Stimulated activated CD4-positive, alpha-beta T cell treated with anti-CD3 and anti-CD28 coated beads, Interleukin-1b, Interleukin-23, amount 100 ng/mL, for 4 hours (primary cell): ENCODE measurements at places on chromosomes 2 and 18.

DNA sequence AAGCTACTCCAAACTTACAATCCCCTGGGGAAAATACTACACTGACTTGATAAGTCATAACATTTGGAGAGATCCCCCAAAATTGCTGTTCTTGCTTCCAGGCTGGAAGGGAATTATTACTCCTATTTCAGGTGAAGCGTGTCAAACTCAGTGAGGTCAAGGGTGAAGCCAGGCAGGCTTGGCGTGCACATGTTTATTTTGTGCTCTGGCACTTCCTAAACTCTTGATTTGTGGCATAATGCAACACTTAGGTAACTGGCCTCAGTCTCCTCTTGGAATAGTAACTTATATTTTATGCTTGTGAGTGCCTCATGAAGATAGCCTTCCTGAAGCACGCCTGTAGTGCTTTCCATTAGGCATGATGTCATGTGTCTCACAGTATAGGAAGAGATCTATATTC, 751.2 kb downstream of the CNTNAP5 start:
- DNase-seq: no peak

DNA sequence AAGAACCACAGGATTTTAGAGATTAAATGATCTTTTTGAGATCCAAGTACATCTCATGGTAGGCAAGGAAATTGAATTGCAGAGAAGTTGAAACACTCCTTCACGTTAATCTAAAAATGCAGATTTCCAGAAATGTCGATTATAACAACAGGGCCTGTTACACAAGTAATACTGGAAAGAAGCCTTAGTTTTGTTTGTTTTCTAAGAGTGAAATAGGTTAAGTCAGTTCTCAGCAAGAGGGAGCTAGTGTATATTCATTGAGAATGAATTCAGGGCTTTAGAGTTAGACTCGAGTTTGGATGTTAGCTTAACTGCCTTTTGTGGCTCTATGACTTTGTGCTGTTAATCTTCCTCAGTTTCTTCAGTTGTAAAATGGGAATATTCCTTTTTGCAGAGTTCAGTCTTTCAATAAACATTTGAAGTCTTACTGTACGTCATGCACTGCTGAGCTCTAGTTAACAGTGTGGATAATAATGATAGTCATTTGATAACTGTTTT, 926 bp downstream of the NDUFV2 start:
- no peak for DNase-seq

GRCh38 chr2:10826026-10826425, 13.4 kb upstream of the PDIA6 start:
- no peak for DNase-seq

- DNase-seq: no peak
These were observed 78.8 kb downstream of the TGOLN2 start for GRCh38 chr2:85248773-85249509.

- DNase-seq: no peak
These were observed 28.7 kb upstream of the LRRC30 start for GRCh38 chr18:7202169-7202568.

DNA sequence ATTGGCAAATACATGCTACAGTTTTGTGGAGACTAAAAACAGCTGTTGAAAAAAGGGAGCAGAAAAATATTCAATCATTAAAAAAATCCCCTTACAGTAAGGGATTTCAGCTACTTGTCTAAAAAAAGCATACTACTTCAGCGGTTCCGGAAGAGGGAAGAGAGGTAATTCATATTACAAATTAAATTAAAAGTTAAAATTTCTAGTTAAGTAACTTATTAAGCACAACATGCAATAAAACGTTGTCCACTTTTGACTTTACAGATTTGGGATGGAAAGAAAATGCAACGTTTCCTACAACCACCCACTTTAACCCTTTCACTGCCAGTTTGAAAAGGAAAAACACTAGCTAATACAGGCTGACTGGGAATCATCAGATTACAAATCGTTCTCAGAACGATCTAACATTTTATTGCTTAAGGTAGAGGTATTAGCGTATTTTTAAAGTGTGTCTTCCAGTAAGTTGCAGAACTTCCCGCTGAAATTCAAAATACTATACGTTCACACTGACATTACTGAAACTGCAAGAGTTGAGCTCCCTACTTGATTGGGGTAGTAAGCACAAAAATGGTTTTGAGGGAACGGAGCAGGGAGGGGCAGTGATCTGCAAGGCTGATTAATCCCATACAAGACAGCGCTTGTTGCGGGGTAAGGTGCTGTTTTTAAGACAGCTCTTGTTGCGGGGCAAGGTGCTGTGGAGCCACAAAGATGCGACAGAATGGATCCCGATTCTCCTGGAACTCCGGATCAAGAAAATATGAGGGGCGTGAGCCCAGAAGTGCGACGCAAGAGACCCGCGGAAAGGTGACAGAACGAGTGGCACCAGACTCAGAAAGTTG, 743 bp downstream of the HADHA start:
- DNase-seq: peak; percentile 3

DNA sequence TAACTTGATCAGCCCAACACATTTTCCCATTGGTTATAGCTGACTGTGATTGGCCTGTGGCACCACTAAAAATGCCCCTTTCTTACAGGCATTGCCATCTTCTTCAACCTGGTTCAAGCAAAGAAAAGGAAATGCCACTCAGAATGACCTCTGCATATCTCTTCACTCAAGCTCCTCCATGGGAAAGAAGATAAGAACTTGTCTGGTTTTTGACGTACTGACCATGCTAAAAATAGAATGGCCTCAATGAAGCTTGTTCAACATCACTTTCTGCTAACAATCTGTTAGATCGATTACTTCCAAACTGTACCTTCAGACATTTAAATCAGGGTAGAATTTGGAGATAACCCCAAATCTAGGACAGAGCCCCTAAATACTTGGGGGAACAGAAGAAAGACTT, 109.5 kb downstream of the CABYR start:
- DNase-seq: no peak

- DNase-seq: no peak
These were observed 3.6 kb upstream of the D2HGDH start for GRCh38 chr2:241730671-241731293.

DNA sequence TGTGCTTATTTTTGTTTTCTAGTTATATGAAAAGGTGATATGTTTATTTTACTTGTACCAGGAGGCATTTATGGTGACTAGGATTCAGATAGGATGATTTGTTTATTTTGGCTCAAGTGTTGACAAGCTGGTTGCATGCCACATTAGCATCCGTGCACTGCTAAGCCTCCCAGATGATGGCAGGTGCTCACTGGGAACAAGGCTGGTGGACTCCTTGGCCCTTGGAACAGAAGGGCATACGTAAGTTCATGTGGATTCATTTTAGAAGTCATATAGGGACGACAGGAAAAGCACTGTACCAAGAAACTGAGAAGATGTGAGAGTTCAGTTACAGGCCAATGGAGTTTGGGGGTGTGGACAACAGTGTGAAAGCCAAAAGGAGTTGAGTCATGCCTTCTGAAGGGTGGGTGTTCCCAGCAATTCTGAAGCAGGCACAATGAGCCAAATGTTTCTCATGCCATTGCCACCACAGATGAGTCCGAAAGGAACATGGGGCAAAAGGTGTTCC, 166.2 kb downstream of the PHLPP1 start:
- no peak for DNase-seq

DNA sequence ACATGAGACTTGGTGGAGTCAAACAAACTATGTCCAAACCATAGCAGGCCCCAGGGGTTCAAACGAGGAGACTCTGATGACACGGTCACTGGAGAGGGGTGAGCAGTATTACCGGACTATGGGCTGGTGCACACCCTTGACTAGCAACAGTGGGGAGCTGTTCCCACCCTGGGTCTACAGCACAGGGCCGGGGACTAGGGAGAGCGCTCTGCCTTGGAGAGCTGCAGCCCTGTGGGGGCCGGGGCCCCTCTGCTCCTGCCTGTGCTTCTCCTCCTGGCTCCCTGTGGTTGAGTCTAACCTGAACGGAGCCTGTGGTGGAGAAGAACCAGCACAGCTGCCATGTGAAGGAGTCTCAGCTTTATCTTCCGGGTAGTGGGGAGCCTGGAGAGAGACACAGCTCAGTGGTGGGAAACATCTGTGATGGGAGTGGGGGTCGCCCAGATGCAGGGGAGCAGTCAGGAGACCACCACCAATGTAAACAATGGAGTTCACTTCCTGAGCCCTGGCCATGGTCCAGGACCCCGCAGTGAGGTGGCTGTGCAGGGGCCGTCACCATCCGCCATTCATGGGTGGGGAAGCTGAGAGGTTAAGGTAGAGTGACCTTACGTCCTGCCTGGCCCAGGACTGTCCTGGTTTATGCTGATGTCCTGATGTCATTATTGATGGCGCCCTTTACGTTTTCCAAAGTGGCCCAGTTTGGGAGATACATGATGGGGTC, 195.7 kb upstream of the TWIST2 start:
- no peak for DNase-seq

DNA sequence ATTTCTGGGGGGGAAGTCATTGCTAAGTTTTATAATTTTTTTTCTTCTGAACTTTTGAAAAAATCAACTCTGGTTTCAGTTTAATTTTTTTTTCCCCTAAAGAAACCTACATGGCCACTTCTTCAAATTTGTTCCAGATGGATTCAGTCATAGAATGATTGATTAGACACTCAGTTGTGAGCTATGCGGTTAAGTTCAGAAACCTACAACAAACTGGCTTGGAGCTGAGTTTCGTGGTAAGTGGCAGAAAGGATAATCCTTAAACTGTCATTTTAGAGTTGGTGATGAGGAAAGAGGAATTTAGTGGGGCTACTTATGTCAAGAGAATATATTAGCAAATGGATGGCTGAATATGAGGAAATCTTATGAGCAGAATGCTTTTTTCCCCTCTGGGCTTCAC, 23.7 kb downstream of the EFEMP1 start:
- DNase-seq: no peak

- DNase-seq: no peak
These were observed 21.1 kb downstream of the MBP start for GRCh38 chr18:77111449-77111848.

DNA sequence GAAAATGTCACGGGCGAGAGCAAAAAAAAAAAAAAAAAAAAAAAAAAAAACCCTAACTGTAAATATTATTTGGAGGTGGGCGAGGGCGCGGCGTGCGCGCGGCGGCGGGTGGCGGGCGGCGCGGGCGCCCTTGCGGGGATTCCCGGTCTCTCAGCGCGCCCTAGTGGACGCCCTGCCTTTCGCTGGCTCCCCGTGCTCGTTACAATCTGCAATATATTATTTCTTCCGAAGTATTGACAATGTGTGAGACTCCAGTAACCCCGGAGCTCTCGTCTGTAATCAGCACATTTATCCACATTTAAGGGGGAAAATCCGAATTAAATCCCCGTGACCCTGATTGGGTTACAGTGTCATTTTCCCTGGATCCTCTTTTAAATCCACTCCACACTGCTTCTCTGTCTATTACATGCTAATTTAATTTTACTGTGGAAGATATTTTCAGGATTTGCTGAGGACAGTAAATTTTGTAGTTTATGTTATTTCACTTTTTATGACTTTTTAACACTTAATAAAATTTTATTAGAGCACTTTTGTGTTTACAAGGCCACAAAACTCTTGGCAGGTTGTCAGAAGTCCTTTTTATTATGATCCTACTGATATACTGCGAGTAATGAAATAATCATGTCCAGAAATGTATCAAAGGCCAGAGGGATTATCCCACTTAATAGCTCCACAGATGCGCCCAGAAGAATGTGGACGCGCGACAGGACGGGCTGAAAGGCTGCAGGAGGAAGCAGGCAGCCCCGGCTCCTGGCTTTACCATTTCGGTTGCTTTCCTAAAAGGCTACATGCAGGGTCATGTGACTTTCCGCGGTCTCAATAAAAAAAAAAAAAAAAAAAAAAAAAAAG, 369.1 kb downstream of the MTX2 start:
- peak; percentile 52 for DNase-seq

- no peak for DNase-seq
These were observed 10.9 kb downstream of the GNLY start for GRCh38 chr2:85704800-85705679.

DNA sequence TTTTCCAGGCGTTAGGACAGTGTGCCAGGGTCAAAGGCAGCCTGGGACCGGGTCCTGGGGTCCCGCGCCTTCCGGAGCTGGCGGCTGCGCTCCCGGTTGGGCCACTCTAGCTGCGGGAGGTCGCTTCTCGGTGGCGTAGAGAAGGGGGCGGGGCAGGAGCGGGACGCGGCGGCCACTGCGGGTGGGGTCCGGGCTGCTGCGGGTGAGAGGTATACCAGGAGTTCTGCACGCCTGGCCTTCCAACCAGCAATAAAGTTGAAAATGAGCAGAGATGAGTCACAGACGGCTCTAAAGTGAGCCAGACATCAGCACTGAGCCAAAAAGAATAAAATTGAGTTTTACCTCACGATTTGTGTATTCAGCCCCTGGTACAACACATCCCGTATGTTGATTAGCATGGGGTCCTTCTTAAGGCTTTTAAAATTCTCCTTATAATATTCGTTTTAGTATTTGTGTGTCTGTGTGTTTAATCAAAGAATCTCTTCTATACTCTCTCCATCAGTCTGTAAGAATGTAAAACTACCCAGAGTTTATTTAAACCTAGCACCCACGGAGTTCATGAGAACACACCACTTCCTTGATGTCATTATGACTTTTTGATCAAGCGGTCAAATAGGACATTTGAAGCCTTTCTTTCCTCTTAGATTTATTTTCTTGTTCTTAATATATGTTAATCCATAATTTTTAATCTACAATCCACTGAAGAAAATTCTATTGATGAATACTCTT, at the start of gene C1GALT1C1L:
Gene C1GALT1C1L, minus strand, starts transcription at position 108 of the 729 bp plus-strand sequence. Its CDS starts 107 bp downstream, at position 1.
- DNase-seq: peak; percentile 22

DNA sequence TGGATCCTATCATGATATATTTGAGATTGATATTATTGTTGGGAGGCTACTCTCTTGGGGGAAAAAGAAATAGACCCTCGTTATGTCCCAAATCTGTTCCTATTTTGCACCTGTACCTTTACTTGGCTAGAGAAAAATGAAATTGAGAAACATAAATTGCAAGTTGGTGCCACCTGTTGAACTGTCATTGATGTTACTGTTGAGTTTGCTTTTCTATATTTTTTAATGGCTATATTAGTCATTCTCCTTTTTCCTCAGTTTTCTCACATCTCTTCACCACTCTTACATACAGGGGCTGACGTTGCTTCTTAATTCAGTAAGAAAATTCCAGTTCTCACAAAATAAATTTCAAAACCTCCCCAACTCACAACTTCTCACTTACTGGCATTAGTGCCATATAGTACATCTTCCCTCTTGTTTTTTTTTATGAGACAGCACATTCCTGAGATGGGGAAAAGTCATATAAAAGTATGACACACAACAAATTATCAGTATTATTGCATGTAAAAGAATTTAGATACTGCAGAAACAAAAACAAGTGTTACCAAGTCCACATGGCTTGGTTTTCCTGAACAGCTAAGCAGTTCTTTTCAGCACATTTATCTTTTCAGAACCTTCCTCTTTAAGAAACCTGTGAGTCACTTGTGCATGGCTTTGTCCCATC, 348.3 kb upstream of the DSEL start:
- DNase-seq: no peak

GRCh38 chr2:122743021-122743675, 987.7 kb downstream of the TSN start:
- no peak for DNase-seq
